ENCODE measurements at places on chromosomes 5 and 9.

GRCh38 chr9:530681-531080, 310.8 kb upstream of the DMRT1 start:
- DNase-seq: no peak

DNA sequence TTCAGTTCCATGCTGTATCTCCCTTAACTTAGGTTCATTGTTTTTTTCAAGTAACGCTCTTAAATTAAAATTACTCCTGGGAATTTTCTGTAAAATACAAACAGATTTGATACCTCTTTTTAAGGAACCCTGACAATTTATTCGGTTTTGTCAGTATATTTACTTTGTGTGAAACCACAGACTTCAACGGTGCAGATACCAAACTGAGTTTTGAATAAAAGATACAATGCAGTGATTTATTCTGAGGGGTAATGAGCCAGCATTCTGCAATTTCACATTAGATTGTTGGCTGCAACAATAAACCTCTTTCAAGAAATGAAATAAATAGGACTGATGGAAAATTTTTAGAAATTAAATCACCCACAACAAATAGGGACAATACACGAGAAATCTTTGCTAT, 308.6 kb upstream of the EDIL3 start:
- no peak for DNase-seq

GRCh38 chr9:74573640-74574191, 76.6 kb downstream of the RORB start:
- no peak for DNase-seq

GRCh38 chr5:20463206-20463605, 475.2 kb upstream of the CDH18 start:
- no peak for DNase-seq

DNA sequence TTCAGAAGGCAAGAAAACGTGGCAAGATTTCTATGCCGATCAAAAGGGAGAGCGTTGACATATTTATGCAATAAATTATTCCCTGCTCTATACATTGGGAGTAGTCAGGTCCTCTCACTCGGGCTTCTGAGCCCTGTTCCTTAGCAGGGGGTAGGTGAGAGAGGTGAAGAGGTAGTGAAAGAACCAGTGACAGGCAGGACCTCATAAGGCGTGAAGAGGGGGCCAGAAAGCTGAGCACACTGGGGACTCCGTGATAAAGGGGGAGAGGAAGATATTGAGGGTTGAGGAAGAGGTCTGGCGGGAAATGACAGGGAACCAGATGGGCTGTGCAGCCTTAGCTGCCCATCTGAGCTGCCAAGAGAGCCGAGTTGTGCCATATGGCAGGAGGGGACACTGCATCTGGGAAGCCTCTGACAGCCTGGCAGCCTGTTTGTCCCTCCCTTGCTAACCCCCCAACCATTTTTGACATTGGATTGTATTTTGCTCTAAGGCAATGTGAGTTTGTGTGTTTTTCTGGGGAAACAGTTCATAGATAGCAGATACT, 782 bp upstream of the CDC20B start:
- no peak for DNase-seq

DNA sequence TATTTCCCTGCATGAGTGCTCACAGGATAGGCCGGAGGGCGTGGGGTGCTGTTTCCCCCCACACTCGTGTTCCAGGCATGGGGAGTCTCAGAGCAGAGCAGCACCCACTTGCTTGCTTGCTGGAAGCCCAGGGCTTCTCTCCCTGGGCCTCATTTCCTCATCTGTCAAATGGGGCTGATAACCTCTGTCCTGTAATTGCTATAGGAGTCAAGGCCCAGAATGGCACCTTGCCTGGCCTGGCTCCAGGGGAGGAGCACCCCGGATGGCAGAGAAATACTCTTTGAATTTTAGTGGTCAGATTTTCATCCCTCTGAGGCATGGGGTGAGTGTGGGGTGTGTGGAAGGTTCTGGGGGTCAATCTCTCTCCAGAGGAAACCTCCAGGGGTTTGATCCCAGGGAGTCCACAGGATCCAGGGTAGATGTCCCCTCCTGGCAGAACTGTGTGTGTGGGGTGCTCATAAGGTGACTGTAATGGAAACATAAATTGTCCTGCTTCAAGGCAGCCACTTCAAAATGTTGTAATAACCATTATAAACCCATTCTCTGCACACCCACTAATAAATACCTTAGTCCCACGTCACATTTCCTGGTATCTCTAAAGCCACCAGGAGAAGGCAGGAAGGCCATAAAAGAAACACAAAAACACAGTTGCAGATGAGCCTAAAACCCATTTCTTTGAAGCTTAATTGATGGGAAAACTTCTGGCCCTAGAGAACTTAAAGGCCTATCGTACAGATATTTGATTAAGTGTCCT, 272.2 kb downstream of the FSTL4 start:
- no peak for DNase-seq

- DNase-seq: no peak
These were observed 62.6 kb upstream of the CEMIP2 start for GRCh38 chr9:71830929-71831328.

DNA sequence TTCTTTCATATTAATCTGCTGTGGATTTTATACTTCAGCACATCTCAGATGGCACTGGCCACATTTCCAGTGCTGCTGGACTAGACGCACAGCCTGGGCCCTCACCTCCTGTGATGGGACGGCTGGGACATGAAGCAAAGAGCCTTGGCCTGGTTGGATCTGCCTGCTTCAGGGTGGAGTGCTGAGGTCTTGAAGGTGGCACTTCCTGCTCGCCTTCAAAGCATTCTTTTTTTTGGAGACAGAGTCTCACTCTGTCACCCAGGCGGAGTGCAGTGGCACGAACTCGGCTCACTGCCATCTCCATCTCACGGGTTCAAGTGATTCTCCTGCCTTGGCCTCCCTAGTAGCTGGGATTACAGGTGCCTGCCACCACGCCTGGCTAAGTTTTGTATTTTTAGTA, 73.1 kb downstream of the RAPGEF1 start:
- DNase-seq: no peak

DNA sequence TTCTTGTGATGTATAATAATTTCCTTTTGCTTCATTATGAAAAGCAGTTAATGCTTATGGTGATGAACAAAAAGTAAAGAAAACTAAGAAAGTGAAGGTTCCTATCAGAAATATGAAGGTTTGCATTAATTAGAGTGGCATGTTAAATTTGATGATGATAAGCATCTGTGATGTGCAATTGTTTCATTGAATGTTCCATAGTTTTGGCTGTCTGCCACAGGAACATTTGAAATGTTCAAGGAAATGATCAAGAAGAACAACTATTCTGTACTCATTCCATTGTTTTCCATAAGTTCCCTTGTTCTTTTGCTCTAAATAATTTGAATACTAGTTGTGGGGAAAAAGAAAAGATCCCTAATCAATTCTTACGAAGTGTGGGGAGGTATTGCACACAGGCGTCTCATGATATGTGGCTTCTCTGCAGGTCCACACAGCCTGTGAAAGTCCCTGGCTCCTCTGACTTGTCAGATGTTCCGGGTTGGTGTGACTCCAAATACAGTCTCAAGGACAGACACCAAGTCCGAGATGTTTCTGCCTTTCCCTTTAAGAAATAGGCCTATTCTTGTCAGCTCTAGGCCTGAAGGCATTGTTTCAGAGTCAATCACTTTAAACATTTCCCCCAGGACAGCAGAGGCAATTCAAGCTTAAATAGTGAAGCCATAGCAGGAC, 152.6 kb upstream of the MAST4 start:
- no peak for DNase-seq

DNA sequence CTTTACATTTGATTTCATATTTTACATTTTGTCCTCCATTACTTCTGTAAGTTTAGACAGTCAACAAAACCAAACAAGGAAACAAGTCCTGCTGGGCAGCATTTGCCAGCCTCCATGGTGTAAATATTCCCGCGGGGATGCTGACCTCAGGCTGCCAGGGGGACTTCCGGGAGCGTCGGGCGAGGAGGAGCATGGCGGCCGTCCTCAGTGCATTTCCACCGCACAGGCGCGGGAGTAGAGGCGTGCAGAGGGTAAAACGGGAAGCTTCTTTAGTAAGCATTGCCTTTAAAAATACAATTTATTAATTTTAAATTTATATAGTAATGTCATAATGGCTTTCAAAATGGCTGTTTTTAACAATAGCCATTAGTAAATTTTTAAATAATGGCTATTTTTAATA, 385.3 kb upstream of the IRX4 start:
- no peak for DNase-seq

GRCh38 chr9:17519761-17520160, 59.1 kb upstream of the SH3GL2 start:
- DNase-seq: no peak

DNA sequence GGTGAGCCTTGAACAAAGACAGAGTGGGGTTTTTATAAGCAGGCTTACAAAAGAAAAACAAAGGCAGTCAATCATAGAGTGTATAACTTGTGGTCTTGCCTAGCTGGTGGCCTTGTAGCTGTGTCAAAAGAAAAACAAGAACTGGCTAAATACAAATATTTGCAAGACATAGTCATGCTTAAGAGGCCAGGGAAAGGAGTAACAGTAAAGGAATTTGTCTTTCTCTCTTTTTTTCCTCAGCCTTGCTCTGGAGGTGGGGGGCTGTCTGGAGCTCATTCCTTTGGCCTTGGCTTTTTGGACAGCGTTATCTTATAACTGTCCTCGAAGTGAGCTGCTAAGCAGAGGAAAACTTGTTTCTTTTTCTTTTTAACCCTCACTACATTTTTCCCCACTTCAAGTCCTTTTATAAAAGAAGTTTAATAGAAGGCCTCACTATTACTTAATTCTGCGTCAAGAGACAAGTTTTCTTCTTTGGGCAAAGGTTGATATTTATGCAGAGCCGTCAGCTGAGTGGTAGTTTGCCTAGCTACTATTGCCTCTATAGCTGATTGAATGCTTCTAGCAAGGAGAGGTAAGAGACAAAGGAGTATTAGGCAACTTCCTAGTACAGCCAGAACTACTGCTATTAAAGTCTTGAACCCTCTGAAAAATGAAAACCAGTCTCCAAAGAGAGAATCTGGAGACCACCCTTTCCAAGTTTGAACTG, 14.3 kb downstream of the CEL start:
- DNase-seq: no peak

- no peak for DNase-seq
These were observed 46.1 kb upstream of the RAI14 start for GRCh38 chr5:34609951-34610441.

GRCh38 chr5:67037171-67037570, 159.4 kb downstream of the CD180 start:
- no peak for DNase-seq

DNA sequence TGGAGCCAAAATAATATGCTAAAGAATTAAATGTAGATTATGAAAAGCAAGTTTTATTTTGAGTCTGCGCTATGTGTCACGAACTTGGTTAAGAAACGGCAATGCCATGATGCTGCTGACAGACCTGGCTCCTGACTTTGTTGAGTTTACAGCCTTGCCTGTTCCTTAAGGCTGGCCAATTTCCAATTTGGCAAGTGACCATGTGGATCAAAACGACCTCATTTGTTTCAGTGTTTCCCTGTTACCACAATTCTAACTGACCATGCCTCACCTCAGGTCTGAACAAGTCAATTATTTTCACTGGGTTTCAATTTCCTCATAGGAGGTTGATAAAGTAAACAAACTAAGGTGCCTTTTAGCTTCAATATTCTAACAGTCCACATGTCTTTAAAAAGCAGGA, 461.4 kb downstream of the ZNF608 start:
- no peak for DNase-seq

- no peak for DNase-seq
These were observed 86.8 kb downstream of the ZNF622 start for GRCh38 chr5:16378762-16379161.

DNA sequence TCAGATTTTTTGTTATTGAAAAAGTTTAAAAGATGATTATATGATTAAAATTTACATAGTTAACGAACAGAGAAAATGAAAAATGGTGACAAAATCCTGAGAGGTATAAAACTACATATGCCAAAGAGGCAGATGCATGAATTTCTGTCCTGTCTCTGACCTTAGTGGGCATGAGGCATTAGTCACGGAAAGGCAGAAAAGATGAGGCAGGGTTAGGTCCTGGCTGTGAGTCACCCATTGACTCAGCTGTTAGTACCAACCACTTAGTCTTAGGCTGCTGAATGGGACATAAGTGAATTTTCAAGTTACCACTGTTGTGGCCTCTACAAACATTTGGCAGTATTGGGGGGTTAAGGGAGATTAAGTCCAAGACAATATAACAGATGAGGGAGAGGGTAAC, 33.1 kb downstream of the RASA1 start:
- DNase-seq: no peak

- no peak for DNase-seq
These were observed 197.6 kb downstream of the DRD1 start for GRCh38 chr5:175246242-175246888.

DNA sequence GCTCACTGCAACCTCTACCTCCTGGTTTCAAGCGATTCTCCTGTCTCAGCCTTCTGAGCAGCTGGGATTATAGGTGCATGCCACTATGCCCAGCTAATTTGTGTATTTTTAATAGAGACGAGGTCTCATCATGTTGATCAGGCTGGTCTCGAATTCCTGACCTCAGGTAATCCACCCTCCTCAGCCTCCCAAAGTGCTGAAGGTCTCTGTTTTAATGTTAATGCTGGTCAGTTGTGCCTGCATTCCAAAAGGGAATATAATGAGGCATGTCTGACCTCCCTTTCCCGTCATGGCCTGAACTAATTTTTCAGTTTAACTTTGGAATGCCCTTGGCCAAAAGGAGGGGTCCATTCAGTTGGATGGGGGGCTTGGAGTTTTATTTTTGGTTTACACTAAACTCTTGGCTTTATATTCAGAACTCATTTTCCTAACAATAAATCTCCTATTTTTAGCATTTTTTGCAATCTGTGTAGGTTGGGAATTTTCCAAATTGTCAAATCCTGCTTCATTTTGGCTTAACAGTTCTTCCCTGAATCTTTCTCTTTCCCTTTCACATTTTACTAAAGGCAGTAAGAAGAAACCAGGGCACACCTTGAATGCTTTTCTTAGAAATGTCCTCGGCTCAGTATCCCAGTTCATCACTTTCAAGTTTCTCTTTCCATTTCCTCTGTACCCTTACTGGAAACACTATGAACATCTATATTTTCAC, 1175.5 kb downstream of the MAT2B start:
- DNase-seq: no peak

All from hematopoietic multipotent progenitor cell treated with erythropoietin and hydrocortisone succinate and interleukin-3 and kit ligand, for 17 days (in vitro differentiated cells).